ENCODE measurements at places on chromosomes 3 and 15. TPM values are rescaled to one million over a fixed set of nuclear protein-coding genes. Genes with fewer than 3 reads are reported as not detected.

GRCh38 chr3:192901435-192901834, 16.2 kb downstream of the MB21D2 start:
- H3K36me3 ChIP-seq = peaks cover 16% of the 10 kb centered on the region
- no peak overlapping the region for H3K27ac ChIP-seq
- H3K4me1 ChIP-seq = peaks cover 3% of the 10 kb centered on the region

- DNase-seq = peak; percentile 53
- H3K4me3 ChIP-seq = peak within 1 kb of the TSS; percentile 38
- no peak within 1 kb of the TSS for H3K27ac ChIP-seq
- H3K4me1 ChIP-seq = no peaks in the 10 kb centered on the region
Measured at GRCh38 chr3:128492671-128493569, at the start of gene GATA2. TSS of gene GATA2 (minus strand) at chr3:128493201. CDS start at chr3:128487031, 6,170 bp downstream.

DNA sequence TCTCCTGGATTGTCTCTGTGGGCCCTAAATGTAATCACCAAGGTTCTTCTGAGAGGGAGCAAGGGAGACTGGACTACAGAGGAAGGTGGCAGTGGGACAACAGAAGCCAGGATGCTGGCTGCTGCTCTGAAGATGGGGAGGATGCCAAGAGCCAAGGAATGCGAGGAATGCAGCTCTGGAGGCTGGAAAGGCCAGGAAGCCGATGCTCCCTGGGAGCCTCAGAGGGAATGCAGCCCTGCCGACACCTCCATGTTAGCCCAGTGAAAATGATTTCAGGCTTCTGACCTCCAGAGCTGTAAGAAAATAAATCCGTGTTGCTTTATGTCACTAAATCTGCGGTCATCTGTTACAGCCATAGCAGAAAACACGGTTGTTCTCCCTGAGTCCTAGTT, 44.1 kb downstream of the UMPS start:
- H3K4me1 ChIP-seq = peaks cover 7% of the 10 kb centered on the region
- no peaks in the 10 kb centered on the region for H3K27me3 ChIP-seq
- no peak overlapping the region for H3K4me3 ChIP-seq
- DNase-seq = peak; percentile 81
- H3K27ac ChIP-seq = peak overlapping the region; percentile 49

DNA sequence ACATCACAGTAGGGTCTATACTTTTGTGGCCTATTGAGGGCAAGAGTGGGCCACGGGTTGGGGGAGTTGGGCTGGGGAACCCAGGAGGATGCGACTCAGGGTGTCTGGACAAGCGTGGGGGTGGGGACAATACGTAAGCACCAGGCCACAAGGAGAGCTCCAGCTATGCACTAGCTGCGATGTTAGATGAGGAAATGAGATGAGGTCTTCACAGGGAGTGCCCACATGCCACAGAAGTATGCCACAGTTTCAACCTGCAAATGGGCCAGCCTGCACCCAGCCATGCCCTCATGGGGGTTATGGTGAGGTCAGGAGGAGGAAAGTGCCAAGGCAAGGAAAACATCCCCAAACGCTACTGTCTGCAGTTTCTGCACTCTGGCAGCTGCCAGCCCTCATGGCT, 30.5 kb downstream of the CACNA2D2 start:
- no peaks in the 10 kb centered on the region for H3K4me1 ChIP-seq
- no peak for DNase-seq
- no peak overlapping the region for H3K4me3 ChIP-seq
- H3K36me3 ChIP-seq = peaks cover 1% of the 10 kb centered on the region
- no peak overlapping the region for H3K27ac ChIP-seq

DNA sequence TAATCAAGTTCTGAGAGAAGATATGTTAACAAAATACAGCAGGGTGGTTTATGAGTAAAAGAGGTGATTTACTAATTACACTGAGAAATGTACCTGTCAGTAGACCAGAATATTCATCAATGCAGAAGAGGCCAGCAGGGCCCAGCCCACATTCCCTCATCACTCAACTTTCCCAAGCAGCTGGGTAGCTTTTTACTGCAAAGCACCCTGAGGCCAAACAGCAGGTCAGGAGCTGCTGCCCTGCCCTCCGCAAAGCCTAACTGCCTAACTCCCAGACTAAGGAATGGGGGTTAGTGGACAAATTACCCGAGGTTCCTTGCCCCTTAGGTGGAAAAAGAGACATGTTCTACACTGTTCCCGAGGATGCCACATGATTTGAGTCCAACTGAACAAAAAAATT, 108.2 kb downstream of the TBL1XR1 start:
- DNase-seq = peak; percentile 58
- peaks cover 30% of the 10 kb centered on the region for H3K36me3 ChIP-seq
- peaks cover 3% of the 10 kb centered on the region for H3K4me1 ChIP-seq
- no peaks in the 10 kb centered on the region for H3K27me3 ChIP-seq
- no peak overlapping the region for H3K27ac ChIP-seq
- no peak overlapping the region for H3K4me3 ChIP-seq

Gene PAK6
- 7.4 TPM for total RNA-seq

- peak; percentile 67 for DNase-seq
- H3K4me1 ChIP-seq = no peaks in the 10 kb centered on the region
- no peaks in the 10 kb centered on the region for H3K27me3 ChIP-seq
- H3K36me3 ChIP-seq = peaks cover 11% of the 10 kb centered on the region
- H3K27ac ChIP-seq = no peak overlapping the region
Measured at GRCh38 chr3:97138914-97139541, 324.6 kb downstream of the EPHA6 start.

Gene CFAP100
- total RNA-seq = 0.44 TPM

DNA sequence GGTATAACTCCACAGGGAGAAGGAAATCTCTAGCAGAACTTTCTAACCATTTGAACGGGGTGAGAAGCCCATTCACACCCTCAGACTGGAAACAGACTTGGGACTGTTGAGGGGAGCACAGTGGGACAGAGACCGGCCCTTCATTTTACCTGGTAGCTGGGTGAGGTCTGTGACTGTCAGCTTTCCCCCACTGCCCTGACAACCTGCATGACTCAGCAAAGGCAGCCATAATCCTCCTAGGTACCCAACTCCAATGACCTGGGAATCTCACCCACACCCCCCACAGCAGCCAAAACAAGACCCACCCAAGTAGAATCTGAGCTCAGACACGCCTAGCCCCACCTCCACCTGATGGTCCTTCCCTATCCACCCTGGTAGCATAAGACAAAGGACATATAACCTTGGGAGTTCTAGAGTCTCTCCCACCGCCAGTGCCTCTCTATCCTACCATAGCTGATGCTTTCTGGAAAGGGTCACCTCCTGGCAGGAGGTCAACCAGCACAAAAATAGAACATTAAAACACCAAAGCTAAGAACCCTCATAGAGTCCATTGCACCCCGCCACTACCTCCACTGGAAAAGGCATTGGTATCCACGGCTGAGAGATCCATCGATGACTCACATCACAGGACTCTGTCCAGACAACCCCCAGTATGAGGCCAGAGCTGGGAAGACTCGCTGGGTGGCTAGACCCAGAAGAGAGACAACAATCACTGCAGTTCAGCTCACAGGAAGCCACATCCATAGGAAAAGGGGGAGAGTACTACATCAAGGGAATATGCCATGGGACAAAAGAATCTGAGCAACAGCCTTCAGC, 28.0 kb downstream of the SENP7 start:
- H3K36me3 ChIP-seq = no peaks in the 10 kb centered on the region
- no peak overlapping the region for H3K4me3 ChIP-seq
- DNase-seq = no peak
- no peak overlapping the region for H3K27ac ChIP-seq
- no peaks in the 10 kb centered on the region for H3K27me3 ChIP-seq
- H3K4me1 ChIP-seq = no peaks in the 10 kb centered on the region

DNA sequence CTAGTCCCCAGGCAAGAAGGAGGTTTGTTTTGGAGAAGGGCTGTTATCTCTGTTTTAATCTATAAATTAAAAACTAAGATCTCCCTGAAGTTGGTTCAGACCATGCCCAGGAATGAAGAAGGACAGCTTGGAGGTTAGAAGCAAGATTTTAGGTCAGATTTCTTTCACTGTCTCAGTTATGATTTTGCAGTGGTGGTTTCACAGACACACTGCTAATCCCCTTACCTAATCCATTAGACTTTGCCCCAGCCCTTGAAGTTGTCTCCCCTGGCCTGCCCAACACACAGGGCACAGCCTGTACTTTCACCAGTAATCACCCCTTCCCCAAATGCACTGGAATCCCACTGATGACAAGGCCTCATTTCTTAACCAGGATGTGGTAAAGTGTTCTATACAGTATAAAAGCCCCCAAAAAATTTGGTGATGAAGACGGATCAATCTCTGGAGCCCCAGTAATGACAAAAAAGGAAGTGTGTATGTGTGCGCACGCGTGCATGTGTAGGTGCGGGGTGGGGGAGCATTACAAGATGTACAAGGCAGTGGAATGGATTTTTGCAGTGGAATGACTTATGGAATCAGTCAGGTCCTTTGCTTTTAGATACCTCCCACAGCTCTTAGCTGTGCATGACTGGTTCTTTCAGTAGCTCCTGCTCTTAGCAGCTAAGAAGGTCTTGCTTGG, 73.1 kb upstream of the TERB2 start:
- H3K4me3 ChIP-seq = no peak overlapping the region
- peaks cover 8% of the 10 kb centered on the region for H3K36me3 ChIP-seq
- no peak overlapping the region for H3K27ac ChIP-seq

DNA sequence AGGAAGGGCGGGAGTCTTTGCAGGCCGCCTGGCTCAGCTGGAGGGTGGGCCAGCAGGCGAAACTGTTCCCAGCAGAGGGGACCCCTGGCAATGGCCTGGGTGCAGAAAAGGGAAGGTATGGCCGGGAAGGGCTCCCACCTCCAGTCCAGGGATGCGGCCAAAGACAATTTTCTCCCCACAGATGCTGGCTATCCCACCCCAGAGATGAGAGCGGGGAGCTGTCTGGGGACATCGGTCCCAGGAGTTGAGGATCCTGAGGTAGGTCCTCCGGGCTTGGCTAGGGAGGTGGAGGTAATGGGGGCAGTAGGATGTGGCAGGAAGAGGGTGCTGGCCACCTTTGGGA, 1.7 kb downstream of the SEMA3G start:
- H3K27me3 ChIP-seq = no peaks in the 10 kb centered on the region
- DNase-seq = peak; percentile 21
- H3K36me3 ChIP-seq = no peaks in the 10 kb centered on the region
- H3K27ac ChIP-seq = no peak overlapping the region

GRCh38 chr3:45826908-45827307, 15.0 kb downstream of the LZTFL1 start:
- H3K27me3 ChIP-seq = no peaks in the 10 kb centered on the region
- no peaks in the 10 kb centered on the region for H3K4me1 ChIP-seq
- DNase-seq = no peak
- no peak overlapping the region for H3K4me3 ChIP-seq
- no peak overlapping the region for H3K27ac ChIP-seq

DNA sequence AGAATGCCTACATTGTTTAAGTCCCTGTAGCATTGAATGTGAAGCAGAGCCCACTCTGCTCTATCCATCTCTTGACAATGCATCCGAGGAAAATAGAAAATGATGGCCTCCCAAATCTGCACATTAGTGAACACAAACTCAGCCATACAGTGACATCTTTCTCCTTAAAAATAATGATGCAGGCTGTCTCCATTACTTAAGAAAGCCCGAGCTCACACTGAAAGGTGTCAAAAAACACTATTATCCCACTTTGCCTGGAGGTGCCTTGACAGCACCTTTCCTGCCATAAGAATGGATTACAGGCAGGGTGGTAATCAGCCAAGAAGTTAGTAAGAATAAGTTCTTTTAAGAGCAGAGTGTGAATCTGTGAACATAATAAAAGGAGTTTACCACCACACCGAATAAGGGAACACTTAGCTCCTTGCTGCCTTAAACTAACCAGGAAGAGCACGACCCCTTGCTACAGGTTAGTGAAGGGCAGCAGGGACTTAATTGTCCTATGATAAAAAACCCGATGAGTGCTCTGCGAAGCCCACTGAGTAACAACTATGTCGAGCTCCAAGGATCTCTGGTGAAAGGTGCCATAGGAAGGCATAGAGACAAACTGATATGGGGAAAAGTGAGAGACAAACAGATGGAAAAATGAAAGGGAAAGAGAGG, 123.2 kb upstream of the TUSC7 start:
- H3K4me1 ChIP-seq = no peaks in the 10 kb centered on the region
- no peaks in the 10 kb centered on the region for H3K27me3 ChIP-seq
- DNase-seq = peak; percentile 27

DNA sequence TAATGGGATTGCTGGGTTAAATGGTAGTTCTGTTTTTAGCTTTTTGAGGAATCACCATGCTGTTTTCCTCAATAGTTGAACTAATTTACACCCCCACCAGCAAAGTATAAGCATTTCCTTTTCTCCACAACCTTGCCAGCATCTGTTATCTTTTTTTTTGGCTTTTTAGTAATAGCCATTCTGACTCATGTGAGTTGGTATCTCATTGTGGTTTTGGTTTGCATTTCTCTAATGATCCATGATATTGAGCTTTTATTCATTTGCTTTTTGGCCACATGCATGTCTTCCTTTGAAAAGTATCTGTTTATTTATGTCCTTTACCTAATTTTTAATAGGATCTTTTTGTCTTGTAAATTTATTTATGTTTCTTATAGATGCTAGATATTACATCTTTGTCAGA, 288.2 kb downstream of the EPHA6 start:
- no peaks in the 10 kb centered on the region for H3K4me1 ChIP-seq
- no peaks in the 10 kb centered on the region for H3K27me3 ChIP-seq
- no peak for DNase-seq
- H3K27ac ChIP-seq = no peak overlapping the region
- H3K4me3 ChIP-seq = no peak overlapping the region
- no peaks in the 10 kb centered on the region for H3K36me3 ChIP-seq

Gene KBTBD13
- total RNA-seq = not detected

DNA sequence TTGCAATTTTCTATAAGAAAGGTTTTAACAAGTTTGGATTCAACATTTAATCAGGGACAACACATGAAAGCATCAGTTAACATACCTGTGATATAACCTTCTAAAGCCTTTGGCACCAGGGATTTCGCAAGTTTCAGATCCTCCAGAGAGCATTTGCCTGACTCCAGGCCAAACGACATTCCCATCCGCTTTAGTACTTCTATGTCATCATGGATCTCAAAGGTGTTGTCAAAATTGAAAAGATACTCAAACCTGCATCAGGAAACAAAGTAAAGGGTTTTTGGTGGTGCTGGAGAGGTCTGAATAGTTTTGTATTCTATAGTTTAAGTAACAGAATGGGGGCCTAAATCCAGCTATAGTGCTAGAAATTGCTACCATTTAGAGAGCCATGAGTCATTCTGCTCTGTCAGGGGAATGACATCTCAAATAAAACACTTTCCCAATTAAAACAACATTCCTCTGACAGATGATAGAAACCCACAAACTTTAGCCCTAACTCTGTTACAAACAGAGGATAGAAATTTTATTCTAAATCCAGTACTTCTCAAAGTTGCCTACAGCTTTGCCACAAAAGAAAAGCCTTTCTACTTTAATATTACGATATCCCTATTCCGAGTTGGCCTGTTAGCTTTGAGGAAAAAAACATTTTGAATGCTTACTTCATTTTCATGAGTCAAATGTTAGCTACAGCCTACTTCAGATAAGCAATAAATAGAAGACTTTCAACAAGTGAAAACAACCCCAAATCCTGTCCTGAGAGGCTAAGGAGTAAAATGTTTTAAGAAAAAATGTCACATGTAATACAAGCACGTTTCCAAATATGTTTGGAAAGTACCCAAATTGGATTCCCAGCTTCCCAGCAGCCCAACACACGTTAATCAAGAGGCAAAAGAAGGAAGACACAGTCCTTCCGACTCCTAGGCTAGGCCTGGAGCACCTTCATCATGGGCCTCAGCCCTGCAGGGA, 83.4 kb downstream of the ATP1B3 start:
- no peaks in the 10 kb centered on the region for H3K4me1 ChIP-seq
- no peak for DNase-seq
- H3K36me3 ChIP-seq = peaks cover 70% of the 10 kb centered on the region
- H3K4me3 ChIP-seq = no peak overlapping the region
